ENCODE measurements at places on chromosomes 12 and 14. TPM values are rescaled to one million over a fixed set of nuclear protein-coding genes. Genes with fewer than 3 reads are reported as not detected.

DNA sequence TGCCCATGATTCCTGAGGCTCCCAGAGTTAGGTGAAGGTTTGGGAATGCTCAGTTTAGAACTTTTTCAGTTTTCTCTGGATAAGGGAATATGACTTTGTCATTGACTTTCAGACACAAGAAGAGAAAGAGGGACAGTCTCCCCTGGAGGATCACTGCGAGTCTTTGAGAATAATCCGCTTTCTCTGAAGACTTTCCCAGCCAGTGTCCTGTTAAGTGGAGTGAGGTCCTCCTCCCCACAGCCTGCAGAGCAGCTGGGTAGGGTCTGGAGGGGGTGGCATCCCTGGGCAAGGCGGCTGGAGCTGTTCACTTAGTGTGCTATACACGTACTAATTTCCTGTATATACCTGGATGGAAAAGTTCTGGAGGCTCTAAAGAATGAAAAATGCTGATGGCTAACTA lies 8.5 kb upstream of the RAB35 start:
- H3K36me3 ChIP-seq: peaks cover 23% of the 10 kb centered on the region
- no peak overlapping the region for H3K4me3 ChIP-seq
- H3K27ac ChIP-seq: no peak overlapping the region

GRCh38 chr12:92144631-92145480 lies 790 bp downstream of the BTG1 start:
- peaks cover 26% of the 10 kb centered on the region for H3K4me1 ChIP-seq
- peak; percentile 55 for DNase-seq
- H3K36me3 ChIP-seq: peaks cover 80% of the 10 kb centered on the region

DNA sequence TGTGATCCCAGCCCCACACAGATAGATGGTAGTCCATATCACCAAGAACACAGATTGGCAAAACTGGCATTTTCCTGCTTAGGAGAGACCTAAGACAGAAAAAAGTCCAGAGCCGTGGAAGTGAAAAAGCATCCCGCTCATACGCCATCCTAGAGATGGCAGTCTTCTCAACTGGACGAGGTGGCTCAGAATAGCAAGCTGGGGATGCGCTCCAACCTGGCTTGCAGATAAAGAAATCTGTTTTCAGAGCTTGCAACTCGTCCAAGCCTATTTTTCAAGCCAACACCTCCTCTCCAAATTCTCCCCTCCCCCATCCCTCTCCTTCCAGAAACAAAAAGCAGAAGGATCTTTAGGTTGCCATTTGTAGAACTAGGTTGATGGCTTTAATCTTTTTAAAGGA lies 74.3 kb upstream of the OTX2 start:
- H3K27ac ChIP-seq: no peak overlapping the region
- DNase-seq: no peak
- H3K36me3 ChIP-seq: no peaks in the 10 kb centered on the region

DNA sequence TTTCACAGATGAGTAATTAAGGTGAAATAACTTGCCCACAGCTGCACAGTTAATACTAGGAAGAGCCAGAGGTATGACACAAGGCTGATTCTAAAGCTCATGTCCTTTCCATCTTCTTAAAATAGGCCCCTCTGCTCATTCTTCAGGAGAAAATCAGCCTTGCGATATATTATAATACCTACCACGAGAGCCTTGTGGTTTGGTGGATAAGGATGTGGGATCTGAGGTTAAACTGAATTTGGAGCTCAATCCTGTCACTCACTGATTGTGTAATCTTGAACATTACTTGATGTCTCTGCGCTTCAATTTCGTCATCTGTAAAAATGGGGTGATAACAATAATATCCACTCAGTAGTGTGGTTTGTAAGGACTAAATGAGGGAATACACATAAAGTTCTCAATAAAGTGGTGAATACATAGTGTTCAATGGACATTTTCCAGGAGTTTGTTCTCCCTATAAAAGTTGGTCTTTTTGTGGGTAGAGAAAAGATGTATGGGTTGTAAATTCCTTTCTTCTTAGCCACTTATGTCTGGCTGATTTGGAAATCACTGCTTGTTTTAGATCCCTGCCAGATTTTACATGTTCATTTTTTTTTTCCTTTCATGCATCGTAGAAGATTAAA lies 25.1 kb upstream of the ATP2B1 start:
- H3K4me1 ChIP-seq: peaks cover 6% of the 10 kb centered on the region
- H3K27me3 ChIP-seq: no peaks in the 10 kb centered on the region
- no peak for DNase-seq
- peaks cover 2% of the 10 kb centered on the region for H3K36me3 ChIP-seq
- no peak overlapping the region for H3K4me3 ChIP-seq

Gene FLRT2
- not detected for total RNA-seq

Measured in activated naive CD4-positive, alpha-beta T cell treated with anti-CD3 and anti-CD28 coated beads for 36 hours (primary cell).